ENCODE measurements at places on chromosomes 16 and 17.

GRCh38 chr17:33091271-33091670, 99.6 kb downstream of the SPACA3 start:
- DNase-seq = no peak

- no peak for DNase-seq
These were observed 7.3 kb downstream of the KIF18B start for GRCh38 chr17:44940317-44940716.

DNA sequence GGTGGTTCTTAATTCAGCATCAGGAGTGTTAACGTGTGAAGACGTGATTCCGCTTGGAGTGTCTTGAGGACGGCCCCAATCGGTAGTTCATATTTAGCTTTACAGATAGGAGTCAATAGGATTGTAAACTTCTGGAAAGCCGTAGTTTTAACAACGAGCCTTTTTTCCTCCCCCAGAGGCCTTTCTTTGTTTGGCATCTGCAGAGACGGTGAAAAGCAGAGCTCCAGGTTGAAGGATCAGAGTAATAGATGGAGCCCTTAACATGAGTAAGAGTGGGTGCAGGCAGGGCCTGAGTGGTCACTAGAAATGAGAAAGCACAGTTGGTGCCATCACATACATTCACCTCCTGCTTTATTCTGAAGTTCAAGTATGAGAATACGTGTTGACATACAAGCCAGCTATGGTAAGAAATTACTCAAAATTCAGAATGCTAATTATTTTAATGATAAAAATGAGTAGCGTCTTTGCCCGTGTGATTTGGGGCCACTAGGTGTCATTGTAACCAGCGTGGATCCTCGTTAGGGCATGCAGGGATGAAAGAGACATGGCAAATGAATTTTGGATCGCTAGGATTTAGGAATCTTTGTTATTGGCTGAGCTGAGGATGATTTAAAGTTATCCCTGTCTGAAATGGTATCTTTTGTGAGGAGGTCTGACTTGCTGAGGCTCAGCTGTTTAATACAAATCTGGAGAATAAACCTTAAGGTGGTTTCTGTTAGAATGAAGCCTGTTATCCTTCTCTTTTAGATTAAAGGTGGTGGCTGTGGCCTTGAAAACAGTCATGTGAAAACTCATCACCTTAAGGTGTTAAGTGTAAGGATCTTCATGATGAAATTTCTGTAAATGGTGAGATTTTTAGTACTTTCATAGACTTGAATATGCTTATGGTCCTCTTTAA, 18.6 kb downstream of the PRCD start:
- peak; percentile 43 for DNase-seq

GRCh38 chr17:76337413-76337777, 16.3 kb downstream of the PRPSAP1 start:
- no peak for DNase-seq

- DNase-seq = no peak
These were observed 69.3 kb downstream of the CRISPLD2 start for GRCh38 chr16:84889066-84889465.

DNA sequence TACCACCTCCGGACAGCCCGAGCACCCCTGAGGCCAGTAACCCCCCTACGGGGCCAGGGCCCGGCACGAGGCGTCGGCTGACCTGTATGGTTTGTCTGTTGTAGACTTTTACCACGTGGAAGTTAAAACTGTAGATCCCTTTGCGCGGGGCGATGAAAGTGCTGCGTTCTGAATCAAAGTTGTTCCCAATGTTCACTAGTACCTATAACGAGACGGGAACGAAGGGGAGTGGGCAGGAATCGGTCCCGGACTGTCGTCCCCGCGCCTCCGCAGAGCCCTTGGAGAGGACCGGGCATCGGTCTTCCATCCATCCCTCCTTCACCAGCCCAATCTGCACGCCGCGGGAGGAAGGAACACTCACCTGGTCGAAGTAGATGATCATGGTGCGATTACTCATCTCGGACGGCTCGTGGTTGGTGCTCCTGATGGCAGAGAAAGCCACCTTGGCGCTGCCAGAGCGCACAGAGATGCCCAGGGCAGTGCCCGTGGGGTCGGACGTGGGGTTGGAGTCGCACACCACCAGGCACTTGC, 732 bp downstream of the CBLN1 start:
- DNase-seq = no peak
